Stimulated activated CD4-positive, alpha-beta T cell treated with anti-CD3 and anti-CD28 coated beads, Interleukin-15, amount 100 ng/mL, for 1 hour (primary cell): ENCODE measurements at places on chromosomes 2 and 18.

DNA sequence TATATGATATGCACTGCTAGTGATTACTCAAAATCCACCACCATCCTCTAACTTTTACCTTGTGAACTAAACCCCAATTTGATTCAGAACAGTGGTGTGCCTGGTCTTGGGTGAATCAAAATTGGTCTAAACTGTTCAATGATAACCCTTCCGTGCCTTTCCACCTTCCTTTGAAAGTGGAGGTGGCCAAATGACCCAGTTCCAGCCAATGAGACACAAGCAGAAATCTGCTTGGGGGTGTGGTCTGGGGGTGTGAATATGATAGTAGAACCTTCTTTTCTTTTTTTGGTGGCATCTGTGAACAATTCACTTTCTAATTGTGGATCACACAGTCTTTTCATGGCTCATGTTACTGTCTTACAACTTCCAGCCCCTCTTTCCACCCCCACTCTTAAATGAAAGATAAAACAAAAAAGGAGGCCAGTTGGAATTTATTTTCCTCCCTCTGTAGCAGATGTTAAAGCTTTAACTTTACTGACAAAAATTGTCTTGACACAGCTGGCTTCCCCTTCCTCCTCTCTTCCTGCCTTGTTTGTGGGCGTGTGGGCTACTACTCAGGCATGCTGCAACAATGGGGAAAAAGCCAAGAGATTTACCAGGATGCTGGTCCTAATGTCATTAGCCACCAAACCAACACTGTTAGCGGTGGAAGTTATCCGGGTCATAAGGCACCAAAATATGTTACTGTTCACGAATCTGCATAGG is 58.8 kb upstream of the ANKRD44 start:
- no peak for DNase-seq

DNA sequence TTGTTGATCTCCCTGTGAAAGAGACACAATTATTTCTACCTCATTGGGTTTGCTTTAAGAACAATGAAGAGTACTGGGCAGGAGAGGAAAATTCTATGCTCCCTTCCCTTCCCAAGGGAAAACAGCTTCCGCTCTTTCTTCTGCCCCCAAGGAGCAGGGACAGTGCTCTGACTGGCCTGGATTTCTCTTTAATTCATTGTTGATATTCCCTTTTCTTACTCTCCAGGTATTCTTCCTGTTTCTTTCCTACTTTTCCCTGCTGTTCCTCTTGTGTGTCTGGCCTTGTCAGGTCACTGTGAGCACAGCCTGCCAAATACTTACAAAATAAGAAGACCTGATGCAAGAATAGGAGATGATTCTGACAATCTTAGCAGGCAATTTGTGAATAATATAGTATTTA is 49.6 kb upstream of the SPAG16 start:
- DNase-seq: no peak

- no peak for DNase-seq
Measured at GRCh38 chr18:32010124-32010721, 8.4 kb upstream of the RNF125 start.

GRCh38 chr2:119276864-119277263 is 53.2 kb downstream of the STEAP3 start:
- DNase-seq: no peak

DNA sequence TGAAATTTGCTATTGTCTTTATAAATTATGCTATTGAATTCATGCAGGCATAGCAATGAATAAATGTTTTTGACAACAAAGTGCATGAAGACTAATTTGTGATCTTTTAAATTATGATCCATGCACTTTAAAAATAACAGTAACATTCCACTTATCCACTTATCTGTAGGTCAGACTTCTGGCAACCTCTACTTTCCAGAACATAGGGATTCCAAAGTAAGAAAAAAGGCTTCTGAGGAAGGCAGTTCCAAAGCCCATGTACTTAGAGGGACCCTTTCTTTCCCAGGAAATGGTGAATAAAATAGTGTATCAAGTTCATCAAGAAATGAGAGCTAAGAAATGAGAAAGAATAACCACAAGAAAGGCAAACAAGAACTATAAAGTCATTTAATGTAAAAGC is 58.3 kb downstream of the VIL1 start:
- DNase-seq: no peak

- no peak for DNase-seq
Measured at GRCh38 chr2:197878792-197879191, 74.4 kb downstream of the PLCL1 start.

GRCh38 chr2:153510996-153511395 is 32.4 kb upstream of the RPRM start:
- DNase-seq: no peak

GRCh38 chr18:21741562-21742314 is 1.1 kb downstream of the MIB1 start:
- peak; percentile 11 for DNase-seq

GRCh38 chr2:24313744-24314632 is 46.3 kb downstream of the ITSN2 start:
- no peak for DNase-seq

GRCh38 chr2:21043744-21044532 is at the start of gene APOB:
Gene APOB (minus strand): TSS chr2:21044073. CDS start chr2:21043945, 128 bp downstream.
- no peak for DNase-seq

- no peak for DNase-seq
Measured at GRCh38 chr2:27956888-27957287, 66.4 kb downstream of the BABAM2 start.

DNA sequence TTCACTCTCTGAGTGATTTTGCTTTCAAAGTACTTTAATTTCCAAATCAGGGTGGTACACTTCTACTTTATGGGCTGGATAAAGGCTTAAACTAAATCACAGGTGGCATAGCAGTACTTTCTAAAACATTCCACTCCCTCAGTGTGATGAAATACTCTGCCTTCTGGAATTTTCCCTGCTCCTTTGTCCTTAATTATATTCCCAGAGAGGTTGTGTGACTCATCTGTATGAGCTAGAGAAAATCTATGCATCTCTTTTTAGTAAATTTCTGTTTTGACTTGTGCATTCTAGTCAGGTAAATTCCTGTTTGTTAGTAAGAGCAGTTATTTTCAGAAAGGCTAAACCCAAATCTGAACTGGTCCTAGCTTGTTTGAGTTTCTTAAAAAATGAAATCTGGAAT is 29.0 kb upstream of the PLA2R1 start:
- DNase-seq: no peak

- no peak for DNase-seq
Measured at GRCh38 chr18:70333757-70334156, 44.9 kb downstream of the SOCS6 start.

GRCh38 chr2:239358062-239358754 is 42.6 kb downstream of the HDAC4 start:
- no peak for DNase-seq

DNA sequence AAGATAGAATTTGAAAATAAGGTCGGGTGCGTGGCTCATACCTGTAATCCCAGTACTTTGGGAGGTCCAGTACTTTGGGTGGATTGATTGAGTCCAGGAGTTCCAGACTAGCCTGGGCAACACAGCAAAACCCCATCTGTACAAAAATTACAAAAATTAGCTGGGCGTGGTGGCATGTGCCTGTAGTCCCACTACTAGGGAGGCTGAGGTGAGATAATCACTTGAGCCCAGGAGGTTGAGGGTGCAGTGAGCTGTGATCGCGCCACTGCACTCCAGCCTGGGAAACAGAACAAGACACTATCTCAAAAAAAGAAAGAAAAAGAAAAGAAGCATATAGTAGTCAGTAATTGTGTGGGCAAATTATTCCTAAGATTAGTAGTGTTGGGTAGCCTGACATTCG is 194.2 kb upstream of the ALPP start:
- no peak for DNase-seq

DNA sequence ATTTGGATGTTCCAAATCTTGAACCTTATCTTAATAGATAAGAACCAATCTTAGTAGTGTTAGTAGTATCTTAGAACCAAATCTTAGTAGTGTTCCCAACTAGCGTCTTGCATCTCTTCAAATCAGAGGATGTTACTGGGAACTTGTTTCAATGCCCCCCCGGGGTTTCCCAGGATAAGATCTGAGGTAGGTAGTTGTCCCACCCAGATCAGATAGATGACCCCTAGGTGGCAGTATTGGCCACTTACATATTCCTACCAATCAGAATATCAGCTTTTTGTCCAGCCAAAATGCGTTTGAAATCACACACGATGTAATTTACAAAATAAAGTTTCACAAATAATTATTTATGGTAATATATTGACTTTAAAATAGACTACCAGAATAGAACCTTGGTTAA is 314.8 kb downstream of the MBD2 start:
- DNase-seq: no peak

- no peak for DNase-seq
Measured at GRCh38 chr2:28445448-28446258, 50.2 kb upstream of the PLB1 start.

- DNase-seq: no peak
Measured at GRCh38 chr2:37683921-37684780, 12.7 kb upstream of the CDC42EP3 start.

DNA sequence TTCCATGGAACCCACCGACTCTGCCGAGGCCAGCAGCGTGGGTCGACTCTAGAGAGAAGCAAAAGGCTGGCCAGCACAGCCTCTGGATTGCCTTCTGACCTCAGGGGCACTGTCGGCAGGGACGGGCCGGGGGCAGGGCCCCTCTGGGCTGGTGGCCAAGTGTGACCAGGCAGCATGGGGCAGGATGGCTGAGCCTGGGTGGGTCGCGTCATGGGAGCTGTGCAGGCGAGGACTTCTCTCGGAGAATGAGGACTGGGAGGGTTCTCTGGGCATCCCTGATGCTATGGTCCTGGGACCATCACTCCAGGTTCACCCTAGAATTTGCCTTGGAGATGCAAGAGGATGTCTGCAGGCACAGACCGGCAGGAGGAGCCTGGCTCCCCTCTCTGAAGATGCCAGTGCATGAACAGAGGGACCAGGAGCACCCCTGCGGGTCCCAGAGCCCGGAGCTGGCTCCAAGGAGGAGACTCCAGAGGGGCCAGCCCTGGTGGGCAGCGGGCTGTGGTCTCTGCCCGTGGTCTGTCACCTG is 289.2 kb downstream of the NDUFA10 start:
- no peak for DNase-seq

DNA sequence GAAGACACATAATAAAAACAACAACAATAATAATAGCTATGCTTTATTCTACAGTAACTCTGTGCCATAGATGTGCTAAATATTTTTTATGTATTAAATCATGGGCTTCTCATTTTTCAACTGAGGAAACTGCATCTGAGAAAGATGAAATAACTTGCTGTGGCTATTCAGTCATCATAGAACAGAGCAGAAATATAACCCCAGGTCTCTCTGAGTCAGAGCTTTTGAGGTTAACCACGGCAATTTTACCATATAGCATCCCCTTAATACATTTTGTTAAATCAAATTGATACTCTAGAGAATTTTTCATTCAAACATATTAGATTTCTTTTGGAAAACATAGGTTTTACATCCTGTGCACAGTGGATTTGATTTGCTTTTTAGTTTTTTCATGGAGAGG is 586.6 kb upstream of the KLHL29 start:
- DNase-seq: no peak

DNA sequence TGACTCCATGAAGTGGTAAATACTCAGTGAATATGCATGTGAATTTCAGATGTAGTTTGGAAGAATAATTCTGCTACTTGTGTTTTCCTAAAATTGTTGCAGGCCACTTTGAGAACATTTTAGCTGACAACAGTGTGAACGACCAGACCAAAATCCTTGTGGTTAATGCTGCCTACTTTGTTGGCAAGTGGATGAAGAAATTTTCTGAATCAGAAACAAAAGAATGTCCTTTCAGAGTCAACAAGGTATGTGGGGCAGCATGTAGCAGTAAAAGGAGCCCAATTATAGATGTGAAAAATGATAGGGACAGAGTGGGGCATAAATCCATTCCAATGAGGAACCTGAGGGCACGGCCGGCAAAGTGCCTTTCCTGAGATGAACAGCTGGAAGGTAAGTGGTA is 16.1 kb downstream of the SERPINB5 start:
- DNase-seq: no peak

DNA sequence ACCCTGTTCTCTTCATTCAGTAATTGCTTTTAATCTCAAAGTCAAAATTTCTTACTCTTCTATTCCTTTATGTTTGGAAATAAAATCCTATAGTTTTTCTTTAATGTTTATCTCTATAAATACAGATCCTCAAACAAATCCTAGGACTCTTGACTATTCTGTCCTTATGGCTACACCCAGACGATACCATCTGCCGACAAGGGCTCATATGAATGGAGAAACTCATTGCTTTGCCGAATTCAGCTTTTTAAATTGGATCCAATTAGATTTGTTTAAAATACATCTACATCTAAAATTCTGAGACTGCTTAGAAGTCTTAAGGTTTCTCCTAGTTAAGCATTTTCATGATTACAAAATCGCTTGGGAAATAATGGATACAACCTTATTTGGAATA is 9.0 kb downstream of the ALKAL2 start:
- no peak for DNase-seq

DNA sequence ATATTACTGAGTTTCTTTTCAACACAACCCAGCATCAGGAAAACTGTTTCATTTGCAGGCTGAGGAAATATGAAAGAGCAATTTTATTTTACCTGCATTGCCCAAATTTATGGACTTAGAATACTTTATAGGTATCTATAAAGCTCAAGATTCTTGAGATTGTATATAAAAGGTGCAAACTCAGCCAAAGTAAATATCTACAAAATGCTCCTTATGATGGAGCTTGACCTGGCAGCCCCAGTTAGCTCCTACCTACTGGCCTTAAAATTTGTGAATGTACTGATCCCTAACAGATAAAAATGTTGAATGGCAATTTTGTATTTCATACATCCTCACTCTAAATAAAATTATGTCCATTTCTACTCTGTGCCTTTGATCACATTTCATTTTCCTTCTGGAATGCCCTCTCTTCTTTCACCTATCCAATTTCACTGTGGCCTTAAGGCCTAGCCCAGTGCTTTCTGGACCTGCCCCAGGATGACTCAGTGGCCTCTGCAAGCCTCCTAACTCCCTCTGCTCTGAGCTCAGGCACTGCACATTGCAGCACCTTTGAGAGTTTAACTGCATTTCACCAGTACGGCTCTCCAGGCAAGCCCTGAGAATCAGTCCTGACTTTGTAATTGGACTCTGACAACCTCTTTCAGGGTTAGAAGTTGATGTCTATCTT is 125.9 kb downstream of the ANTXR1 start:
- DNase-seq: no peak

DNA sequence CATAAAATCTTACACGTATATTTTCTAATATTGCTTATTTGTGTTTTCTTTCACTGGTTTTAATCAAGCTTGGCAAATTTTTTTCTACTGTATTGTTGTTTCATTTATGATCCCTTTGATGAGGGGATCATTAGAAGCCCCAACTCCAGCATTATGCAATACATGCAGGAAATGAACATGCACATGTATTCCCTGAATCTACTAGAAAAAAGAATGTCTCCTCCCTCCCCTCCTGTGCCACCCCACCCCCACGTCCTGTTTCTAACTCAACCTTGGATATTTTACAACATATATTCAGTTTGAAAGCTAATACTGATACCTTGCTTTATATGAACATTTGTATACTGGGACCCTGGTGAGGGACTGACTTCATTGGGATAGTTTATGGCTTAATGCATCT is 53.0 kb downstream of the EML6 start:
- no peak for DNase-seq
